ENCODE measurements at places on chromosomes 2 and 18.

DNA sequence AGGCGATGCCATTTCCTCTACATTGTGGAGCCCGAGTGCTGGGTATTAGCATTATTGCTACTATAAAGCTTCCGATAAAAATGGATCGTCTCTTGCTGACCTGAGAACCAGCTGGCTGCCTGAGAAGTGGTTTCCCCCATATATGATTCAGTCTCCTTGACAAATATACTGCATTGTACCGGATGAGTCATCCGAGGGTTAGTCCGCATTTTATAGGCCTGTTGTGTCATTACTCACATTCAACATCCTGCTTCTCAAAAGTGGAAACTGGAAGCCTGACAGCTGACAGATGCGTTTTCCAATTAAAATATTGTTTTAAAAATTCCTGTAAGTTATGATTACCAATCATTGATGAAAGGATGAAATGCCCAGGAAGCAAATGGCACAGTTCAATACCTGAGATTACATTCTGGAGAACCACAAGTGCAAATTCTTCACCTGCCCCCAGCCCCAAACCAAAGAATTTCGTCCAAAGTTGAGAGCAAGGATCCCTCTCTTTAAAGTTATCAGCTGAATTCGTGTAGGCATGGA, 65.7 kb downstream of the SPRED2 start:
- DNase-seq: peak; percentile 90

DNA sequence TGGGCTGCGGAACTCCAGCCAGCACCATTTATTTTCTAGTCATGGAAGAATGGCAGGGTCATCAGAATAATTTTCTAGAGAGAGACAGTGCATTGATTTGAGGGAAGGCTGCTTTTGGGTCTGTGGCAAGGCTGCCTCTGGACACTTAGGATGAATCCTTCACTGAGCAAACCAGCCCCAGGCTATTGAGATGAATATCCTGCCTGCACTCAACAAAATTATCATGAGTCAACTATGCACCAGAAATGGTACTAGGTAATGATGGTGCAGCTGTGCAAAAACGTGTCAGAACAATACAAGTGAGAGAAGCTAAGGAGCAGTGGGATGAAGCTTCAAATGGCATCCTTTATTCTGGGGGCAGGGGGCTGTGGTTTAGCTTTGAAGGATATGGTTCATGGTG, 115.8 kb downstream of the SPHKAP start:
- no peak for DNase-seq

- DNase-seq: no peak
These were observed 342.4 kb upstream of the ETAA1 start for GRCh38 chr2:67054728-67055127.

DNA sequence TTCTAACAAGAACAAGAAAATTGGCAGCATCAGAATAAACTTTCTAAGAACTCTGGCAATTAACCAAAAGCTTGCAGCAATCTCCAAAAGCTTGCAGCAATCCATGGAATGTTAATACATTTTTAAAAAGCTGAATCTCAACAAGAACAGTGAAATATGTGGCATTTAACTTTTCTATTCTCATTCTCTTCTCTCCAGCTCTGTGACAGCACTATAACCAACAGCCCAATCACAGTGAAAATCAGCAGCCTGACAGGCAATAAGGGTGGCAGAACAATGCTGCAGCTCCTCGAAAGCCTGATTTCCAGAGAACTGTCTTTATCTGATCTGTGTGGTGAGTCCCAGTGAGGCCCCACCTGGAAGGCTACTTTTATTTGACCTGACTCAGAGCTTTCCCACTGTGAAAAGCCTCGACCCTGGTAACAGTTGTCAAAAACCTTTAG, 60.0 kb downstream of the TMEM131 start:
- peak; percentile 43 for DNase-seq

GRCh38 chr18:60675801-60676200, 303.2 kb upstream of the MC4R start:
- DNase-seq: no peak

DNA sequence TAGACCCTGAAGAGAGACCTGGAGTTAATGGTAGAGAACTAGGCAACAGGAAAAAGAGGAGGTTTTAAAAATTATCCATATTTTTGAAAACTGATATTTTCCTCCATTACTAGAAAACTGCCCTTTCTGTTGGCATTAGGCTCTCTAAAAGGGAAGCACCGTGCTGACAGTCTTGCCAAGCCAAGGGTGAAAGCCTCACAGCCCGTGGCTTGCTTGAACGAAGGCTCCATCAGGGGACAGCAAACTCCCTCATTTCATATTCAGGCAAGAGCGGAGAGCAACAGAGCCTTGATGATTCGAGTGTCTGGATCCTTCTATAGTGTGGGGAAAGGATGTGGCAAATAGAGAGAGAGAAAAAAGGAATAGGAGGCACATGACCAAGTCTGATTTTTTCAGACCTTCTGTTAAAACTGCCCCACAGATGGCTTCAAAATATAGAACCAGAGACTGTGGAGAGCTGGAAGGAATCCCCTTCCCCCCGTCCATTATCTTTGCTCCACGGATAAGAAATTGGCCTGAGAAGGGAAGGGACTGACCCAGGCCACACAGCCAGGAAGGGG, 67.0 kb downstream of the CACNB4 start:
- no peak for DNase-seq

DNA sequence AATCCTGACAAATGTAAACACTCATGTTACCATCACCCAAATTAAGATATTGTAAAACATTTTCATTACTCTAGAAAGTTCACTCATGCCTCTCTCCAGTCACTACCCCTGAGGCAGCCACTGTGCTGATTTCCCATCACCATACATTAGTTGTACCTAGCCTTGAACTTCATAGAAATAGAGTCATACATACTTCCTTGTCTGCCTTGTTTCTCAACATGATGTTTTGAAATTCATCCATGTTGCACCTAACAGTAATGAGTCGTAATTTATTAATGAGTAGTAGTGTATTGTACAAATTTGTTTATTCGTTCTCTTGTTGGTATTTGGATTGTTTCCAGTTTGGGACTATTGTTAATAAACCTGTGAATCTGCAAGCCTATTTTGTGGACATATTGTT, 49.0 kb upstream of the TWSG1 start:
- no peak for DNase-seq

DNA sequence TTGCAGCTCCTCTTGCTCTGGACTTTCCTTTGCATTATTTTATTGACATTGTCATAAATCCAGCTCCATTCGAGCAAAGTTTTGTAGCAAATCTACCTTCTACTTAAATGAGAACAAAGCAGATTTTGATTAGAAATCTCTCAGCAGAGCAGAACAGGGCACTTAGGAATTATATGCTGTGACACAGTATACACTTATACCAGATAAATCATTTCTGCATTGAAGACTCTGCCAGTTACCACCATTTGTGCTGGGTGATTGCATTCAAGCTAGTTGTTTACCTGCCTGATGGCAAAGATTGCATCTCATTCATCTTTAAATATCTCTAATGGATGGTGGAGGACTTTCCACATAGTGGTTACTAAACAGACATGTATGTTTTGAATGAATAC, 441.7 kb upstream of the HNMT start:
- no peak for DNase-seq

DNA sequence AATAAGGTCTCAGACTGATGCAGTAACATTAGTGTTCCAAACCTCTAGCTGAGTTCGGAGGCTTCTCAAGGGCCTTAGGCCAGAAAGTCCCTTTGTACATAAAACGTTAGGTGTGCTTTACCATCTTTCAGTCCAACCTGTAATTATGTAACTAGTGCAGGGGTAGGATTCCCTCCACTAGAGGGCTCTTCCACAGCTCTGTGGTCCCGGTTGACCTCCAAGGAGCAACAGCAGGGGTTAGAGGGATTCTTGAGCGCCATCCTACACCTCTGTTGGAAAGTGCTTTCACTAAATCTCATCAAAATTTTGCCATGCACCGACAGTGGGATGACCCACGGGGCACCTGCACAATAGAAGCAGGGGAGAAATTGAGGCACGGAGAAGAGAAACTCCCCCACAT, 155.8 kb upstream of the LRP1B start:
- no peak for DNase-seq

- DNase-seq: no peak
These were observed 356.4 kb downstream of the SLC4A3 start for GRCh38 chr2:219983836-219984235.

DNA sequence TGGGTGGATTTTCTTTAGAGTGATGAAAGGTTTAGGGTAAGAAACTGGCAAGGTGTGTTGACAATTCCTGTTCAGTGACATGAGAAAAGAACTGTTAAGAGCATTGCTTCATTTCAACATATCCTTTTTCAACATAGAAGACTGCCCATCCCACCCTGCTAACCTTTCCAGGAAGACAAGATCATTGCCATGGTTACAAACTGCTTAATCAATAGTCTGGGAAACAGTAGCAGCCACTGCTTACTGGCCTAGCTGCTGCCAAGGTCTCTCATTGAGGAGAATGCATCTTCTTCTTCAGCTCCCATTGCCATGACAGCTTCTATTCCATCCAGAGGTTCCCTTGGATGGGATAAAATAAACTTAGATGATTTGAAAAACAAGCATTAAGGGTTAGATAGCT, 212.1 kb downstream of the LRRTM1 start:
- DNase-seq: no peak

- DNase-seq: no peak
These were observed 261.1 kb downstream of the ANAPC1 start for GRCh38 chr2:111622859-111623258.

DNA sequence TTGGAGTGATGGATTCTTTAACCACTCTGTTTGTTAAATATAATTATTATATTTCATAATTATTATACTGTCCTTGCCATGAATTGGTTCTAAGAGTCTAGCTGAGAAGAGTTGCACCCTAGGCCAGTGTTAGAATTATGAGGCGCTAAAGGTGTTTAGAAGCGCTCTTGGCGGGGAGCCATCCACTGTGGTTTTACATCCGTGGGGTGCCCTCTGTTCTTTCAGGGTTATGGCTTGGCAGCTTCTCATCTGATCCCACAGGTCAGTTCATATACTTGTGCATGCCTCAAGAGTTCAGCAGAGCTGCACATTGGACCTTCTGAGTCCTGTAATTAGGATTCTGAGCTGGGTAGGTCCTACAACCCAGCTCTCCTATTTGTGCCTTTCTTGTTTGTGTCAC, 9.1 kb downstream of the ASAP2 start:
- no peak for DNase-seq

GRCh38 chr2:59654710-59655109, 898.7 kb downstream of the BCL11A start:
- no peak for DNase-seq

DNA sequence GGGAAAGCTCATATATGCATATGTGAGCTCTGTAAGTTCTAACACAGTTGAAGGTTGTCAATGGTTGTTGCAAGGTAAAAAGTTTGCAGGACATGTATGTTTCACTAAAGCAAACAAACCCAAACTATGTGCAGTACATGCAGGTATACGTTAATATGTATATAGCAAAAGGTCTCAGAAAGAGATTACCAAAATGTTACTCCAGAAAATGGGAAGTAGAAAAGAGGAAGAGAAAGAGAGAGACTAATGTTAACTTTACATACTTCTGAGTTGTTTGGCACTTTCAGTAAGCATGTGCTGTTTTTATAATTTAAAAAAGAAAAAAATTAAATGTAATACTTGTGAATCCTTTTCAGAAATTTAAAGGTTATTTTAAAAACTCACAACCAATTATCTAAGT, 32.8 kb upstream of the PEX13 start:
- no peak for DNase-seq

GRCh38 chr2:235126768-235127167, 175.0 kb downstream of the SH3BP4 start:
- no peak for DNase-seq

DNA sequence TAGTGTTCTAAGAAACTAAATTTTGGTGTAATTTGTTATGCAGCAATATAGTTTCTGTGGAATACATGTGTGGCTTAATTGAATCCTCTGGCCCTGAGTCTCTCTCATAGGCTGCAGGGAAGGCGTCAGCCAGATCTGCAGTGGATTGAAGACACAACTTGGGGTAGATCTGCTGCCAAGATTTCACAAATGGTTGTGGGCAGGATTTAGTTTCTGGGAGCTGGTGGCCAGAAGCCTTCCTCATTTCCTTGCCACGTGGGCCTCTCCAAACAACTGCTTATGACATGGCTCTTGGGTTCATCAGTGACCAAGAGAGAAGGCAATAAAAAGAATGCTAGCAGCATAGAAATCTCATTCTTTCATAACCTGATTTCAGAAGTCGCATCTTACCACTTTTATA, 28.2 kb downstream of the CCDC102B start:
- DNase-seq: no peak

DNA sequence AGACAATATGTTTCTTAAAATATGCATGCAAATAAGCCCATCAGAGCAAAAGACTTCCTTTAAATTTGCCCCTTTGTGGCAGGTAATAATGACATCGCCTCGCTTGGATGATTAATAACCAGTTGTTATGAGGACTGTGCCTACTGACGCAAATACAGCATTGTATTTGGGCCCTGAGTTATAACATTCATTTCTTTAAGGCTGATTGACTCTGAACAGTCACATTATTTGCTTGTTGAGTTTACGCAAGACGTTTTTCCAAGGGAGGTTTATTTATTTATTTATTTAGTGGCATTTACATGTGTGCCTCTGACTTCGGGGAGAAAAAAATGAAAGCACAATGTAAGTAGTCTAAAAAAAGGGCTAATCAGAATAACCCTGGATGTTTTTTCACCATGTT, 88.3 kb downstream of the SLC8A1 start:
- DNase-seq: no peak

GRCh38 chr2:96073170-96073775, 38.6 kb upstream of the GPAT2 start:
- DNase-seq: no peak

DNA sequence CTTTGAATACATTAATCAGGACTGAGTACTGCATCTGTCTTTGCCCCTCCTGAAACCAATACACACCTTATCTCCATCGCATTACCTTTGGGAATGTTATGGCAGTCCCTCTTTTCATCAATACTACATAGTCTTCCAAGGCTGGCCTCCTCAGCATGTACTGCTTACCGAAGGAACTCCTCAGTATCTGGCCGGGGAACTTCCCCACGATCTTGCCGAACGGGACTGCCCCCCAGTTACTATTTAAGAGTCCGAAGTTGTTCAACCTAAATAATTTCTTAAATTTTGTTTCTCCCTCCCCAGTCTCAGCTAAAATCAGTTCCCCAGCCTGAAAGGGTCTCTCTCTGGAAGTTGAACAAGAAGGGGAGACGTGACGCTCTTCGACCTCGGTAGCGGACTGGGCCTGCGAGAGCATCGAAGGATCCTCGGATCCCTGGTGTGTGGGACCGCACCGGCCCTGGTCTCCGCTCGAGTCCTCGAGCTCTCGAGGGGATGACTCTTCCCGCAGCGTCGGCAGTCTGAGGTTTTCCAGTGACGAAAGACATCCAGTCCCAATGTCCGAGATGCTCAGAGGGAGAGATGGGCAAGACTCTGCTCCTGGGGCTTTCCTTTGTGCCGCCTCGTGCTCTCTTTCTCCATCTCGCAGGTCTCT, 489 bp downstream of the TRMT61B start:
- no peak for DNase-seq

- DNase-seq: no peak
These were observed 570.9 kb downstream of the PIK3C3 start for GRCh38 chr18:42525905-42526304.

Measured in retinal pigment epithelial cell (primary cell).